ENCODE measurements at places on chromosomes 3 and 15. TPM values are rescaled to one million over a fixed set of nuclear protein-coding genes. Genes with fewer than 3 reads are reported as not detected.
A peak's percentile ranks its signal among the peaks of the same experiment; 100 is the strongest.

GRCh38 chr3:151290673-151291072 lies 12.3 kb upstream of the P2RY14 start:
- DNase-seq: no peak

GRCh38 chr3:39814007-39814406 lies 4.6 kb downstream of the MYRIP start:
- peak; percentile 12 for DNase-seq

DNA sequence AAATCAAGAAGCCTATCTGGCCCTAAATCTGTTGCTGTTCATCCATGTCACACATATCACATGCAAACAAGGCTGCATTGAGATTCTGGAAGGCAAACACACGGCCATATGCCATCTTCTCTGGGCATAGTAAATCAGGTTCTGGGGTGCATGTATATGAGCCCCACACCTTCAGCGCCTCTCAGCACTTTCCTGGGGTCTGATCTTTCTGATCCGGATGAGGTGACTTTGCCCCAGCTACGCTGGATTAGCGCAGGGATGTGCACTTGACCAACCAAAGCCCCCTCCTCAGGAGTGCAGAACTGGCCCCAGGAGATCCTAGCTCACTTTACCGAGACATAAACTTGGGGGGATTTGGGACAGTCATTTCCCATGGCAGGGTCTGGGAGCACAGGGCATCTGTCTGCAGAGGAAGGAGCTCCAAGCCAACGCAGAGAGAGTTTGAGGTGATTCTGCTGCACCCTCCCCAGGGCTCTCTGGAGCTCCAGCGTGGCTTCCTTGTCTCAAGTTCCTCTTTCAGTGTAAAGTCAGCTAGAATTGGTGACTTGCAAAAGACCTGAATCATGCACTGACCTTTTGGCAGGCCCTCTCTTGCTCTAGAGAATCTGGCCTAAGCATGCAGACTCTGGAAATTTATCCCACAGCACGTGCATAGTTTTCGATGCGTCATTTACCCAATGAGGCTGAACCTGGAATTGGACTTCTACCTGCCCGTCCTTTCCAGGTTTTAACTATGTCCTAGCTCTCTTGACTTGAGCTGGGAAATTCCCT lies 63.5 kb upstream of the KLF13 start:
- peak; percentile 55 for DNase-seq

- no peak for DNase-seq
Measured at GRCh38 chr3:122982216-122983185, 45.1 kb downstream of the SEMA5B start.

- no peak for DNase-seq
Measured at GRCh38 chr3:106103383-106103782, 234.6 kb upstream of the CBLB start.

DNA sequence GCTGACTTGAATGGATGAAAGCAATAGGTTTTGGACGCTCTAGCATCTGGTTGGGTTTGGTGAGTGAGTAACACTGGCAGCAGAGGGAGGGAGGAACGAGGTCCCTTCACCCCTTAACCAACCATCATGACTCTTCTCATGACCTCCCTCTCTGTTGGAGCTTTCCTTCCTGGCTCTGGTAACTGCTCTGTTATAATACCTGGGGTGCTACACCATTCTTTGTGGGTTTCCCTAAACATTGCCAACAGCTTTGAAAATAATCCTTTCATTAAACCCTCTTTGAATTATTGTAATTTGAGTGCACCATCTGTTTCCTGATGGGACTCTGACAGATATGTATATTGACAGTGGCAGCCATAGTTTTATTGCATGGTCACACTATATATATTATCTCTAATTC lies 146.2 kb upstream of the PTPRG start:
- no peak for DNase-seq

GRCh38 chr3:181410870-181411269 lies 300.9 kb upstream of the SOX2 start:
- no peak for DNase-seq

DNA sequence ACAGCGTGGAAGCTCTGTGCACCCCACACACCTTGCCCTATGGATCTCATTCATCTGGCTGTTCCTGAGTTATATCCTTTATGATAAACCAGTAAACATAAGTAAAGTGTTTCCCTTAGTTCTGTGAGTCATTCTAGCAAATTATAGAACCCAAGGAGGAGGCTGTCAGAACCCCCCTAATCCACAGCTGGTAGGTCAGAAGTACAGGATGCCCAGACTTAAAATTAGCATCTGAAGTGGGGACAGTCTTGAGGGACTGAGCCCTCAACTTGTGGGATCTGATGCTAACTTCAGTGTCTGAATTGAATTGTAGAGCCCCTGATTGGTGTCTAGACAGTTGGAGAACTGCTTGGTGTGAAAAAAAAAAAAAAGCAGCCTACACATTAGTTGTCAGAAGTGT lies 75.1 kb downstream of the B3GNT5 start:
- no peak for DNase-seq

DNA sequence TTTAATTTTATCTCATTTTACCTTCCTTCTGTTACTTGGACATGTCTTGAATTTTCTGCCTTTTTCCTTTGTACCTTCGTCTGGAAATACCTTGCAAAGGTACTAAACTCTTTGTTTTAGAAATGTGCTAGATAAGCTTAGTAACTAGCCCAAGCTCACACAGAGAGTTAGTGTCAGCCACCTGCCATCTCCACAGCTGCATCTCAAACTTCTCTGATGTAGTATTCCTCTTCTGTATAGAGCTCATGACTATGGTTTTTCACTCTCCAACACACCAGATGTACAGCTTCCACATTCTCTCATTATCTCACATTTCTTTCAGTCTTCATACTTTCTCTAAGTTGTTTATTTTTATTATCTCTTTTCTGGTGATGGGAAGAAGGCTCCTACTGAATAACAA lies 516.6 kb upstream of the ROBO2 start:
- DNase-seq: no peak

DNA sequence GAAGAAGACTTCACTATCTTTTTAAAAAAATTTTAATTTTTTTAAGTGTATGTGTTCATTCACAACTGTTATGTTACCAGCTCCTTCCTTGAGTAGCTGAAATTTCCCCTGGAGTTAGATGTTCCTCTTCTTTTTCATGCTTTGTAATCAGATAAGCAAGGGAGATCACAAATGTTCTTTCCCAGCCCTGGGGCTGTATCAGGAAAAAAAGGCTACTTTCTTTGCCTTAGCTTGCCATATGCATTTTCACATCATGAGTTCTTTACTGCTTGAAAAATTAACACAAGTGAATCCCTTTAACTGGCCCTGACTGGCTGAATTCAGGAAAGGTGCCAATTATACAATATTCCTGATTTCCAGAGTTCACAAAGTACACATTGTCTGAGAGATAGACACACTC lies 353.2 kb upstream of the ATP11B start:
- no peak for DNase-seq

GRCh38 chr3:14698601-14699244 lies 23.8 kb downstream of the C3orf20 start:
- DNase-seq: no peak

- DNase-seq: no peak
Measured at GRCh38 chr15:72116731-72117485, 1.0 kb downstream of the MYO9A start.

DNA sequence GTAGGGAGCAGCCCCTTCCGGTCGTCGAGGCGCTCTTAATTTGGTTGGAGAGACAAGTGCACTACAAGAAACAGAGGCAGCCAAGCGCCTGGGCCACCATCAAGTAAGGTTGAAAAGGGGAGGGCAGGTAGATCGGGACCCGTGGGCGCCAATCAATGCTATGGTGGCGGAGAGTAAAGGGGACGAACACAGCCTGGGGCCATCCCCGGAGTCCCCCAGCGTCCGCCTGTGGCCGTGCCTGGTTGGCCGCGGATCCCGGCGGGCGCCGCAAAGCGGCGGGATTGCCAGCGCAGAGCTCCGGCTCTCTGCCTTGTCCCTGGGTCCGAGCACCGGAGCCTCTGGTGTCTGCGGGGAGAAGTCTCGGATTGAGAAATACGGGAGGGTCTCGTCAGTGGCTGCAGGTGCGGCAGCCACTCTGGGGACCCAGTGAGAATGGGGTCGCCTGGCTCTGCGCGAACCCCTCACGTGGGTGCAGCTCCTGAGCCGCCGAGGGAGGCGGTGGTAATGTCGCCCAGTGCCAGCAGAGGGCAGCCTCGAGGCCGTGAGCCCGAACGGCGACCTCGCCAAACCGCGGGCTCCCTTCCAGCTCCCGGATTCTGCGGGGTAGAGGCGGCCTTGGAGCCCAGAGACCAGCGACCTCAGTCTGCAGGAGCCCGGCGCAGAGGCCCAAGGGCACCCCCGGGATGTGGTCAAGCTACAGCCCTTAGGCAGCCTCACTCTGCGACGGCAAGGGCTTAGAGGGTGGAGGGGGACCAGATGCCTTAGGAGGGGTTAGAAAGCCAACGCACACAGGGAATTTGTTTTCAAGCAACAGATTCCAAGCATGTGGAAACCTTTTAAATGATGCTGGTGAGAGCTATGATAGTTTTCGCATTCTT lies 10.8 kb downstream of the FOXL2 start:
- DNase-seq: no peak

- DNase-seq: no peak
Measured at GRCh38 chr3:136251511-136251910, 1.4 kb downstream of the PCCB start.

- DNase-seq: no peak
Measured at GRCh38 chr3:189637750-189638149, 6.6 kb downstream of the TP63 start.

DNA sequence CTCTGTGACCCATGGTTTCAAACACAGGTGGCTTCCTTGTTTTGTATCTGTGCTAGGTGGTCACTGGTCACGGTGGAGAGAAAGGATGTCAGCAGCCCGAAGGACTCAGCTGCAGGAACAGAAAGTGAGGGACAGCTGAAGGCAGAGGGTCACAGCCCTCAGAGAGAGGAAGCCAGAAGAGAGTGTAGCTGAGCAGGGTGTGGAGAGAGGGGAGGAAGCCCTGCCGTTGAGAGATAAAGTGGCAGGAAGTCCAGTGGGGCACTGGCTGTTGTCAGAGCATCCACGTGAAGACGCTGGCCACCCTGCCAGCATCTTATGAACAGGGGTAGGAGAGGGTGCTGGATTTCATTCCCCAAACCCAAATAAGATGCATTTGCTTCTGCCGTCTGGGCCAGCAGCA lies 36.9 kb downstream of the LIMD1 start:
- DNase-seq: no peak

GRCh38 chr3:12985148-12985547 lies 88.1 kb downstream of the IQSEC1 start:
- no peak for DNase-seq

DNA sequence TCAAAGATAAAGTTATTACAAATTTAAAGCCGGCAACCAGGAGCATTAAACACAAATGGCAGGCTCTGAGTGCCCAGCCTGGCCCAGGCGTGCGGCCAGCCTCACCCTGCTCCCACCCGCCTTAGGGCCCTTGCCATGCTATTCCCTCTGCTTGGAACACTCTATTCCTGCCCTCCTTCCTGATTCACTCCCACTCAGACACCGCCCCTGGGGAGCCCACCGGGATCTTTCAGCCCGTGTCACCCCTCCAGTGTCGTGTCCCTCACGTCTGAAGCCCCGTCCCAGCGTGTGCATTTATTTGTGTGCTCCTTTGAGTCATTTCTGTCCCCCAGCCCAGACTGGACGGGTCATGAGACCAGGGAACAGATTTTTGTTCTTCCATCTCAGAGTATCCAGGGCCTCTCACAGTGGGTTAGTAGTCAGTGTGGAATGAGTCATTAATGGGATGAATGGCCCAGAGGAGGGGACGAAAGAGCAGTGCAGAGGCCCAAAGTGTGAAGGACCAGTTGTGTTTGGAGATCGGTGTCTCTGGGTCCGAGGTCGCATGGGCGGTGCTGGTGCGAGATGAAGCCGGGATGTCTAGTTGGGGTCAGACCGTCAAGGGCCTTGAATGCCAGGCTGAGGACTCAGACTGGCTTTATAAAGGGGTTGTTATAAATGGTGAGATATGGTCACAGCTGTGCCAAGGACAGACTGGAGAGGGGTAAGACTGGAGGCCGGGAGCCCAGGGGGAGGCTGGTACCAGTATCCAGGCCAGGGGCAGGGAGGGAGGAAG lies 58.9 kb upstream of the SLC6A6 start:
- DNase-seq: no peak

- DNase-seq: no peak
Measured at GRCh38 chr15:92273723-92274122, 120.0 kb upstream of the ST8SIA2 start.

DNA sequence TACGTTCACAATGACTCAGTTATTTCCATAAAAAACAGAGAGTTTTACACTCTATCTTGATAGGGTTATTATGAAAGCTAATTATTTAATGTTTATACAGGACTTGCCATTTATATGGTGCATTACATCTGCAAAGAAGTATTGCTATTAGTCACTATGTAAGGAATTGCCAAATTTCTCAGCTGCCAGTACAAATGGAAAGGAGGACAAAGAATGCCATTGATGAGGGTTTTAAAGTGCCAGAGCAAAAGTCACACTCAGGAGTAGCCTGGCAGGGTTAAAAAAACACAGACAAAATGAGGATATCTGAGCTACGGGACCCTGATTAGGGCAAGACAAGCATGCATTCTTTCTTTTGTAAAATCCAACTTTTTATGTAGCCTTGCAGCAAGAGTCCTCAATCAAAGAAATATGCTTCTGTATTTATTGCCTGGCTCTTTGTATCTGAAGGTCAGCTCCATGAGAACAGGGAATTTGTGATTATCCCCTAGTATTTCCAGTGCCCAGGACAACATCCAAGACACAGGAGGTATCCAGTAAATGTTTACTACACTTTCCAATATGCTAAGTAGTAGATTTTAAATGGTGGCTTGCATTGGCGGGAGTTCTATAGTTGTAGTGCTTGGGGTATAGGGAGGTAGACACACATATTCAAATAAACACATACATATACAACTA lies 1013.6 kb downstream of the ROBO1 start:
- DNase-seq: no peak

GRCh38 chr3:69901802-69902201 lies 97.7 kb upstream of the SAMMSON start:
- DNase-seq: no peak

- DNase-seq: no peak
Measured at GRCh38 chr3:55526332-55527030, 39.4 kb upstream of the WNT5A start.

GRCh38 chr15:36880913-36881460 lies 219.4 kb downstream of the MEIS2 start:
- DNase-seq: no peak

- no peak for DNase-seq
Measured at GRCh38 chr3:177060492-177060891, 136.8 kb downstream of the TBL1XR1 start.

GRCh38 chr3:146156095-146156494 lies 4.9 kb downstream of the PLOD2 start:
- DNase-seq: no peak

- no peak for DNase-seq
Measured at GRCh38 chr3:59920822-59921221, 871.0 kb upstream of the CFAP20DC start.

GOLGA8A gene
- total RNA-seq: 21.8 TPM

MUC13 gene
- not detected for total RNA-seq

PLA1A gene
- 1.4 TPM for total RNA-seq

TARS3 gene
- total RNA-seq: 10.5 TPM

CAMK2N2 gene
- total RNA-seq: 0.67 TPM

NEO1 gene
- 30.5 TPM for total RNA-seq

MRAS gene
- total RNA-seq: 35.0 TPM

SOX14 gene
- not detected for total RNA-seq

CLRN1 gene
- total RNA-seq: not detected

RPUSD2 gene
- 17.6 TPM for total RNA-seq

SEMA5B gene
- 0.21 TPM for total RNA-seq

TMEM207 gene
- not detected for total RNA-seq

PPP1R14D gene
- total RNA-seq: not detected

MAP1A gene
- total RNA-seq: 2.5 TPM

NPAP1 gene
- total RNA-seq: not detected

RAB7A gene
- total RNA-seq: 111 TPM

All from kidney epithelial cell (primary cell).